ENCODE measurements at places on chromosomes 2 and 18. TPM values are rescaled to one million over a fixed set of nuclear protein-coding genes. Genes with fewer than 3 reads are reported as not detected.

GRCh38 chr18:7711495-7711894, 144.4 kb downstream of the PTPRM start:
- no peak for DNase-seq

DNA sequence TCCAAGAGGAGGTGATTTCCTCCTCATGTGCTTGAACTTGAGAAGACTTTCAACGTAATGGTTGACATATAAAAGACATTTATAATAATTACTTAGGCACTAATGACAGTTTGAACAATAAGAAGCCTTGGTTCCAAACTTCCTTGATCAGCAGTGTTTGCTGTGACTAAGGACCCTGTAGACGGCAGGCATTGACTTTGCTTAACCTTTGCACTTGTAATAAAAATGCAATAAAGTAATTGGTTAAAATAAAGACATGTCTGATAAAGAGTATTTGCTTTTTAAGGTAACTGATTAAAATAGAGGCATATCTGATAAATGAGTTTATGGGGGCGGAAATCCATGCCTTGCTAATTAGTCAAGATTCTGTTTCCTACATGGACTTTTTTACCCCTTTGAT, 82.2 kb upstream of the ST8SIA3 start:
- DNase-seq = no peak

The UPP2 gene
- polyA plus RNA-seq = 0.05 TPM

GRCh38 chr18:35458271-35458670, 39.5 kb downstream of the INO80C start:
- DNase-seq = no peak

DNA sequence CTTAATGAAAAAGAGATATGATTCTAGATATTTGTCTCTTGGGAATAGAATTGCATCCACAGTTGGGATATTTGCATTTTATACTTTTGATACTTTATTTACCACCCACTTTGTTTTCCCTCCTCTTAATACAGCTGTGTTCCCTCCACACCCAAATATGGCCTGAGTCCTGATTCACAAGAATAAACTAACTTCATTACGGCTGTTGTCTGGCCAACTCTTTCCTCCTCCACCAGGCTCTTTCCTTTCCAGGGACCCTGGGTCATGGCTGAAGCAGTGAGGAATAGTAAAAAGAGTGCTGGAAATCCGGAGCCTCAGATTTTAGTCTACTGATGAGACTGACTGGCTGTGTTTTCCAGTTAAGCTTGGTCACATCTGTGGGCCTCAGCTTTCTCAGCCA, 48.4 kb upstream of the STAM2 start:
- DNase-seq = no peak

All from adrenal gland (tissue), 19 donors.